ENCODE measurements at places on chromosomes 11 and 22.

- no peak for DNase-seq
These were observed 775.1 kb downstream of the BRD1 start for GRCh38 chr22:49052560-49052959.

GRCh38 chr11:112564228-112564955, 303.7 kb upstream of the PLET1 start:
- DNase-seq: no peak

GRCh38 chr22:39026509-39027150, 5.7 kb downstream of the APOBEC3D start:
- no peak for DNase-seq

DNA sequence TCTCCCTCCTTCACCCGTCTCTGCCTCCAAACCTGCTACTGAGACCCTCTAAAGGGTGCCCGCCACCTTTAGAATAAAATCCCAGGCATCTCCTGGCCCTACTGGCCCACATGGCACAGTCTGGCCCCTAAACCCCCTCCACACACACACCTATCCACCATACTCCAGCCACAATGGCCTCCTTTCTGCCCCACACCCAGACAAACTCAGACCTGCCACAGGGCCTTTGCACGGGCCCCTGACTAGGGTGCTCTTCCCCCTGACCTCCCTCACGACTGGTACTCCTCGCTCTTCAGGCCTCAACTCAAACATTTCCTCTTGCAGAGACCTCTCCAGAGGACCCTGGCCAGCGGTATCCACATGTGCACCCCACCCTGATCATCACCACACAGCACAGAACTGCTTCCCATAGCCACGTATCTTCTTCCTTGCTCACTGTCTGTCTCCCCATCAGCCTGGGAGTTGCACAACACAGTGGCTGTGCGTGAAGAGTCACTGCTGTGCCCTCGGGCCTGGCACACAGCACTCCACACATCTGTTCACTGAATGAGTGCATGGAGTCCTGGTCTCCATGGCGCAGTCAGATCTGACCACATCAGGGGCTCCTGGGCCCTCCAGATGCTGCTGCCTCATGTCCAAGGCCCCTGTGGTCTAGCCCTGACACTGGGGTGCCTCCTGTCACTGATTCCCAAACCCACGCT, 66.2 kb upstream of the TCF20 start:
- no peak for DNase-seq

- no peak for DNase-seq
These were observed 229.0 kb upstream of the ZC3H12C start for GRCh38 chr11:109864151-109864661.

DNA sequence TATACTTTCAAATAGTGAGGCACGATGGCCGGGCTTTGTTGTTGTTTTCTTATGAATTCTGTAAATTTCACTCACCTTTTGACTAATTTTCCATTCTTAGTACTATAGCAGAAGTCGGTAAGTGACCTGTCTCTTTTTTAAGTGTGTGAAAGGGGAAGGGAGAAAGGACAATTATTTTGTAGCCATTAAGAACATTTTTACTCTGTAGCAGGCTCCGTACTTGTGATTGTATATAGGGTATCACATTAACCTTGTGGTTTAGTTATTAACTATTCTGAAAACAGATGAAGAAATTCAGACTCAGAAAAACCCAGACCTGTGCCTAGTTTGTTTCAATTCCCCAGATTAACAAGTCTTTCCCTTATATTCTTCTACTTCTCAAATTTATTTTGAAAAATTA, 78.7 kb downstream of the CASP12 start:
- DNase-seq: no peak

GRCh38 chr22:46573781-46574437, 36.5 kb upstream of the CELSR1 start:
- no peak for DNase-seq

GRCh38 chr11:101296896-101297295, 167.3 kb upstream of the PGR start:
- no peak for DNase-seq

DNA sequence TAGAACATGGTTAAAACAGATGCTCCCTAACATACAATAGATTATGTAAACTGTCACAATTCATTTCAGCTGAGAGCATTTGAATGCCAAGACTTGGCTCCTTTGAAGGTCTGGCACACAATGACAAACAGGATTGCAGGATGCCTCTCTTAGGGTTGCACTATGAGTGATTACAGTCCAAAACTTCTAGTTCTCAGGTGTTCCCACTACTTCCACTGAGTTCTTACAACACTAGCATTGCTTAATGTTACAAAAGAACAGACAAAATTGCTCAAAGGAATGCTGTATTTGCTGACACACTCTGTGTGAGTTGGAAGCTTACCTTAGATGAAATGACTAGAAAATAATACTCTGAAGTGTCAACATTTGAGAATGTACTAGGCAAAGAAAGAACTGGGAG, 2413.8 kb upstream of the RAG2 start:
- DNase-seq: no peak

GRCh38 chr22:37331856-37332536, 49.7 kb downstream of the CYTH4 start:
- no peak for DNase-seq

DNA sequence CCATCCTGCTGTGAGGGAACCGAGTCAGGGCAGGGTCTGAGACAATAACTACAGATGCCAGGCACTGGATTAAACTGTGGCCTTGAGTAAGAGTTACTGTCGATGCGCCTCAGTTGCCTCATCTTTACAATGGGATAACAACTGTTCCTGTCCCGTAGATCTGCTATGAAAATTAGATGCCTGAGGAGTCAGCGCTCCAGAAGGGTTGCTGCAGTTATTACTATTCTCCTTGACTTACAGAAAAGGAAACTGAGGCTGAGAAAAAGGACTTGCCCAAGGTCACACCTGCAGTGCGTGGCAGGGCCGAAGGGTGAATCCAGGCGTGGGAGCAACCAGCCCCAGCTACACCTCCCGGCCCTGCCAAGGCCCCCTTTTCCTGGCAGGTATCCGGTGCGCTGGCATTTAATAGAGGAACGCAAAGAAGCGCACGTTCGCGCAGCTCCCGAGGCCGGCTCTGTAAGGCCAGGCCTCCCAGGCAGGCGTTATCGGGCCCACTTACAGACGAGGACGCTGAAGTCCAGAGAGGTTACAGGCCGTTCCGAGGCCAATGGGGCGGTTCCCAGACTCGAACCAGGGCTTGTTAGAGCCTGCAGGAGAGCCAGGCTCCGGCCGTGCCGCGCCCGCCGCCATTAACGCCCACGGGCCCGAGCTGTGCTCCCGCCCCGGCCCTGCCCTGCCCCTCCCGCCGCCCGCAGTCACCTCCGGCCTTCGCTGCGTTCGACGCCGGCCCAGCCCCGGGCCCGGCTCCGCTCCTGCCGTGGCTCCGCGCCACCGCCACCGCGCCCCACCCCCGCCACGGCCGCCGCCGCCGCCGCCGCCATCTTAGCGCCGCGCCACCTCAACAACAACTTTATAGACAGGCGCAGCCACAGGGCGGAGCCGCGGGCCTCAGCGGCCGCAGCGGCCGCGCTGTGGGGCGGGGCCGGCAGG, at the start of gene C11orf68:
C11orf68 (minus strand) TSS at position 852 of the 930 bp plus-strand sequence; CDS start at position 821, 31 bp downstream.
- DNase-seq: no peak

DNA sequence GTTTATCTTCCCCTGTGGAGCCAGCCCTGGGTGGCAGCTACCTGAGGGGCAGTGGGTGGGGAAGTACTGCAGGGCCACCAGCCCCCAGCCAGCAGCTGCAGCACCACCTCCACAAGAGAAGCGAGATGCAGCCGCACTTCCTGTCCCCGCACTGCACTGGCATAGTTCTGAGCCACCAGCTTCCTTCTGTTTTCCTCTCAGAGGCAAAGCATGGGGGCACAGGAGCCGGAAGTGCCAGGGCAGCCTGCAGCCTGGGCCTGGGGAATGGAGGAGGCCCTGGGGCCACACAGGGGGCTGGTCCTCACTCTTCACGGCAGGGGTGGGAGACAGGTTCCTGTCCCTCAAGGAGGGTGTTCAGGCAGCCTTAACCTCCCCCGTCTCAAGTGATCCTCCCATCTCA, 11.9 kb upstream of the SH3BP1 start:
- DNase-seq: no peak

DNA sequence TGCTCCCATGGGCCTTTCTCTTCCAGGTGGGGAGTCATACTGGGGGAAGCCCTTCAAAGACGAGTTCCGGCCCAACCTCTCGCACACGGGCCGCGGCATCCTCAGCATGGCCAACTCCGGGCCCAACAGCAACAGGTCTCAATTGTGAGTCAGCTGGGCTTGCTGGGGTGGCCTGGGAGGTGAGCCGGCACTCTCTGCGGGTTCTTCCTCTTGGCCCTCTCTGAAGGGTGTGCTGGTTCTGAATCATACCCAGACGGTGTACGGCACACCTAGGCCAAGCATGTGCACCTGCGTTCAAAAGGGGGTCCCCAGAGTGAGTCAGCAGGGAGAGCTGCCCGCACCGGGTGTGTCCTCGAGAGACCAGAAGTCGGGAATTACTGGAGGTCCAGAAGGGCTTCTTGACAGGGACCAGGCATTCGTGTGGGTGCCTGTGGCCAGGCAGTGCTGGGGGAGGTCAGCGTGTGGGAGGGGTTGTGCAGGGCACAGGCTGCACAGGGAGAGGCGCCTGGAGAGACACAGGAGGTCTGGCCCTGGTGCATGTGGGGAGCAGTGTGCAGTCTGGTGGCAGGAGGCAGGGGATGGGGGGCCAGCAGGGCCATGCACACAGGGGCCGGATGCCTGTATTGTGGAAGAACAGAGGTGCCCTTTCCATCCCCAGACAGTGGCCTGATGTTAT, 23.0 kb downstream of the PPIL2 start:
- no peak for DNase-seq

DNA sequence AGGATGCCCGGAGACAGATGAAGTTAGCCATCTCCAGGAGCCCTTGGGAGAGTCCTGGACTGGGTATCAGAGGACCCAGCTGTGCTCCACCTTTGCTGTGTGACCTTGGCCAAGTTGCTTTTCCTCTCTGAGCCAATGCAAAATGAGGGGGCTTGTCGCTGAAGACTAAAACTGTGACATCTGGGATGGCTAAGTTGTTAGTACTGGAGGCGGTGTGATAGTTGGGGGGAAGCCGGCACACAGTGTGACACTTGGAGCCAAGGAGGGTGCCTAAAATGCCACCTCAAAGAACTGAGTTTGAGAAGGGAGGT, 481 bp downstream of the INPP5J start:
- DNase-seq: no peak

DNA sequence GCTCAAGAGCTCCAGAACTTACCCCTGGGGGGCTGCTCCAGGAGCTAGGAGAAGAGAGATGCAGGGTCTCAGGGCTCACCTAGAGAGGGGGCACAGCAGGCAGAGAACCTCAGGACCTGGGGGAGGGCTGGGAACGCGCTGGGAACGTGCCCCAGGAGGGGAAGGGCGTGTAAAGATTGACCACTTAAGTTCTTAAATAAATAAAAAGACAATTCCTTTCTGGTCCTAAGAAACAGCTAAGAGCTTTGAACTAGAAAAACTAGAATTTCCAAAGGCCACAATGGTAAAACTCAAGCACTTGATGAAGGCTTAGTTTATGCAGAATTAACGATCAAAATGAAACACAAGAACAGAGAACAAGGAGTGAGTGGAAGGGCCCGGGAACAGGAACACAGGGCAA, 89.1 kb downstream of the CELSR1 start:
- no peak for DNase-seq

- DNase-seq: no peak
These were observed 12.1 kb downstream of the CECR2 start for GRCh38 chr22:17381192-17381913.

GRCh38 chr11:121557348-121557747, 104.6 kb upstream of the SORL1-AS1 start:
- no peak for DNase-seq

- no peak for DNase-seq
These were observed 152.5 kb upstream of the POU2AF2 start for GRCh38 chr11:111093061-111093460.

GRCh38 chr11:95829580-95830259, 39.4 kb downstream of the CEP57 start:
- no peak for DNase-seq

- no peak for DNase-seq
These were observed 29.0 kb upstream of the NAP1L4 start for GRCh38 chr11:3021125-3021524.

DNA sequence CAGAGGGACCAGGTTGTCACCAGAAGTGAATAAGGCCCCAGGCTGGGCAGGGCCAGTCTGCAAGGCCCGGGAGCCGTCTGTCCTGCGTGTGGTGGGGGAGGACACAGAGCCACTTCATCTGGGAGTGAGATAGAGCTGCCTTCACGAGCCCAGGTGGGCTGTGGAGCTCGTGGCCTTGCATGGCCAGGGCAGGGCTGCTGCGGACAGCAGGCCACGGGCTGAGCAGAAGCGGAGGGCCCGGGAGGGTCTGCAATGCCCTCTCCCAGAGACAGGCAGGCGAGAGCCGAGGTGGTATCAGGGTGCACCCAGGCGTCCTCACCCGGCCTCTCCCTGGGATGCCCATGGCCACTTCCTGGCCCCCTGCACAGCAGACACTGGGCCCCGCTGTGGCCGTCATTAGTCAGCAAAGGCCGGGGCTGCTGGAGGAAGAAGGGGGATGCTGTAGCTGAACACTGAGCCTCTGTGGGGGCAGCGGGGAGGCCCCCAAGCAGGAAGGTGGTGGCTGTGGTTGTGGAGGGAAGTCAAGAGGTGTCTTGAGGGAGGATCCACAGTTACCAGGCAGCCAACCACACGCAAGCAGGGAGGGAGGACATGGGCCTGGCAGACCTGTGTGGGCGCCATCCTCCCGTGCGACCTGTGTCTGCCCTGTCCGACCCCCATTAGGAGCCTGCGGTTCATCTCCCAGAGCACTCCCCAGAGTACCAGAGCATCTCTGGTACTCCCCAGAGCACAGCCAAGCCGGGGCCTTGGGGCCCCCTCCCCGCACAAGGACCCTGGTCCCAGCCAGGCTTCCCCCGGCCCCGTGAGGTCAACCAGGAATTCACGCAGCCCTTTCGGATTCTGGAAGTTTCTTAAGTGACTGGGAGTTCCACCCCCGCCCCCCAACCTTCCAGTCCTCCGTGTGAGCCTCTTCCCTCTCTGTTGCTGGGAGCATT, 1109.5 kb downstream of the BRD1 start:
- no peak for DNase-seq

DNA sequence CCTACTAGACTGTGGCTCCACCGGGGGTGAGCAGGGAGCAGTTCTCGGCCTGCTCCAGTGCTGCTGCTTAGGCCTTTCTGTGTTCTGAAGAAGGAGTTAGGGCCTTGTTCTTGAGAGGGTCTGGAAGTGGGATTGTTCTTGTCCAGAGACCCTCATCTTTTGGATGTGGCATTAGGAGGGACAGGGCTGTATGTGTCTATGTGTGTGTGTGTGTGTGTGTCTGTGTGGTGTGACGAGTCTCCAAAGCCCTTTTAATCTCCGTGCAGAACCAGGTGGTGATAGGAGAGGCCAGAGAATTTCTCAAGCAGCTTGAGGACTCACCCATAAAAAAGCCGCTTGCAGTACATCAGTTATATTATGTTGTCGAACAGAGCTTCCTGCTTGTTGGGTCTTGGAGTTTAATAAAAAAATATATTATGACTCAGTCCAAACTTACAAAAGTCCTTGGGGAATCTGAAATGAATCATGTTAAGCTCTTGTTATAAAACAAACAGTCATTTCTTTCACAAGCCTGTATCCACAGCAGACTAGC, 196.5 kb downstream of the TENM4 start:
- DNase-seq: no peak

All from anterior cingulate cortex (tissue), 58 donors.